Foreskin keratinocyte (primary cell): ENCODE measurements at places on chromosomes 7 and 10. TPM values are rescaled to one million over a fixed set of nuclear protein-coding genes. Genes with fewer than 3 reads are reported as not detected.

Gene TUBAL3
- 0.60 and 1.1 TPM in 2 replicates for total RNA-seq

Gene OPALIN
- total RNA-seq = not detected in 2 replicates

Gene CDK1
- 88.8 and 105 TPM in 2 replicates for total RNA-seq

Gene SPDYE2B
- not detected in 2 replicates for total RNA-seq

Gene MSMB
- total RNA-seq = not detected in 2 replicates

Gene LIPJ
- total RNA-seq = not detected in 2 replicates

Gene KNDC1
- 0.03 and 0.04 TPM in 2 replicates for total RNA-seq

Gene MUC12
- 0.21 and 1.0 TPM in 2 replicates for total RNA-seq

Gene SLK
- 59.3 and 64.3 TPM in 2 replicates for total RNA-seq

Gene RABGEF1
- 31.7 and 33.5 TPM in 2 replicates for total RNA-seq

Gene ODAD2
- 0.07 and 0.41 TPM in 2 replicates for total RNA-seq

Gene CLCN1
- 0.04 TPM in 1 of 2 replicates, not detected in the other for total RNA-seq

Gene NKX2-3
- total RNA-seq = not detected in 2 replicates

Gene SLC16A9
- 7.6 and 21.9 TPM in 2 replicates for total RNA-seq

Gene GPC2
- total RNA-seq = 1.4 TPM in 2 replicates
